Hematopoietic multipotent progenitor cell (in vitro differentiated cells): ENCODE measurements at places on chromosomes 4 and X. TPM values are rescaled to one million over a fixed set of nuclear protein-coding genes. Genes with fewer than 3 reads are reported as not detected.
A peak's percentile ranks its signal among the peaks of the same experiment; 100 is the strongest.

DNA sequence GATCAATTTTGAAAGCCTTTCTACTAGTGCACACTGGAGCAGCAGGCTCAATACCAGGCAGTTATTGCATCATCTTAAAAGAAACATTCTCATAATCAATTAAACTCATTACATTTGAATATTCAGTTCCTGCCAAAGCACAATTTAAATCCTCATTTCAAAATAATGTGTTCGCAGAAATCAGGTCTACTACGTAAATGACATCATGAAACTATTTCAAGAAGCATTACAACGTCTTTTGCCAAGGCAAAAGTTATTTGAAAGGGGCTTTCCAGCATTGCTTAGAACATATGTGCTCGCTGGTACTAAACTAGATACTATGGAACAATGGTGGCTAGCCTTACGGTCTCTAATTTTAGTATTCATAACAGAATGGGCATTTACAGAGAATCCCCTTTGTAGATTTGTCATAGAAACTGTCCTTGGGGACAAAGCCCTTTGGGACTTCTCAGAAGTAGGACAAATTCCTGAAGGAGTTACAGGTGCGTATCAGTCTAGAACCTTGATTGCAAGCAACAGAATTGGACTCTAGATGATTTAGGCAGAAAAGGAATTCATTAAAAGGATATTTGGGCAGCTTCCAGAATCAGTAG lies 27.6 kb upstream of the HUWE1 start:
- no peak for DNase-seq

Gene CT45A2
- total RNA-seq = not detected

GRCh38 chrX:18997916-18998315 lies 14.0 kb upstream of the PHKA2 start:
- DNase-seq = no peak

DNA sequence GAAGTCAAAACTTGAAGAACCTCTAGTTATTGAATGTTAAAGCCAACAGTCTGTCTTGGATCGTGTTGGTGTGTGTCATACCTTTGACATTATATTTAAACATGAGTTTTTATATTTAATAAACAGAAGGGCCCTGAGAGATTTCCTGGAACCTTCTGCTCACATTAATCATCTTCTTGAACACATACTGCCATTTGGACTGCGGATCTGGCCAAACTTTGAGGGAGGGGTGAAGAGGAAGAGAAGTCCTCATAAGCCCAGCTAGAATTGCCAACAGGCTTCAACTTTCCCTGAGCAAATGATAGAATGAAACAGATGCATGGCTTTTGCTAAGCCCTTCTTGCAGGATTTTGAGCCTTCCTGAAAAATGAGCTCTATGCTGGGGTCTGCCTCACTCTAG lies 27.4 kb downstream of the CCKAR start:
- no peak for DNase-seq

Gene CHRNA9
- total RNA-seq = 0.27 TPM

- no peak for DNase-seq
These were observed 31.6 kb downstream of the KDM6A start for GRCh38 chrX:44904542-44905115.

DNA sequence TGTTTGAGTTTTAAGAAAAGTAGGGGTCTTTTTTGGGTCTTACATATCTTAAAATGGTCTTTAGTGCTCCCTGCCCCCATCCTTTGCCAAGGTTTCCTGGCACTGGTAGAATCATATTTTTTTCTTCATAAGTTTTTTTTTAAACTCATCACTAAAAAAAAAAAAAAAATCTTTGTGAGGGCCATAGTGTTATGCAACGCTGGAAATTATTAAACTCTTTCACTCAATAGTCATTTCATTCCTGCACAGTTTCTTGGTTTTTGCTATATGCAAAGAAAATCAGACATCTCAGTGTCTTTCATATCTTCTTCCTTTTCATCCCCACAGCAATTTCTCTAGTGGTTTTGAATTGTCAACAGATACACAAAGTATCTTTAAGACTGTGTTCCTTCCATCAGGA lies 95.6 kb downstream of the TMA16 start:
- no peak for DNase-seq

- no peak for DNase-seq
These were observed 119.6 kb downstream of the AFF2 start for GRCh38 chrX:148620023-148620422.

Gene STBD1
- total RNA-seq = 1.9 TPM

DNA sequence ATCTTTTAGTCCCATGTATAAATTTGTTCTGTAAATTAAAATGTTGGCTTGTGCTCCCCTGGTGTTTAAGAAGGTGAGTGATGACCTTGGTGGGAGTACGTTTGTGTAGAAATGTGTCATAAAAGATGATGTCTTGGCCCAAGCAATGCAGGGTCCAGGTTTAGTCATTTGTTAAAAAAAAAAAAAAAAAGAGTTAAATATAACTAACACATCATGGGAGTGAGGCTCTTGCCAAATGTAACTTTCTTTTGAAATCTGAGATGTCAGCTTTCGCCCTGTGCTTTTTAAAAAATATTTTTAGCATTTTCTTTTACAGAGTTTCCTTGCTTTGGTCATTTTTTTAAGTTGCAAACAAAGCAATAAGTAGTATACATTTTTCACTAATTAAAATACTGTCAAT lies 135.6 kb downstream of the FBXO8 start:
- DNase-seq = no peak

- no peak for DNase-seq
These were observed 2.4 kb upstream of the RAB40AL start for GRCh38 chrX:102934624-102935023.

- DNase-seq = no peak
These were observed 51.4 kb upstream of the HGFAC start for GRCh38 chr4:3390288-3390811.

DNA sequence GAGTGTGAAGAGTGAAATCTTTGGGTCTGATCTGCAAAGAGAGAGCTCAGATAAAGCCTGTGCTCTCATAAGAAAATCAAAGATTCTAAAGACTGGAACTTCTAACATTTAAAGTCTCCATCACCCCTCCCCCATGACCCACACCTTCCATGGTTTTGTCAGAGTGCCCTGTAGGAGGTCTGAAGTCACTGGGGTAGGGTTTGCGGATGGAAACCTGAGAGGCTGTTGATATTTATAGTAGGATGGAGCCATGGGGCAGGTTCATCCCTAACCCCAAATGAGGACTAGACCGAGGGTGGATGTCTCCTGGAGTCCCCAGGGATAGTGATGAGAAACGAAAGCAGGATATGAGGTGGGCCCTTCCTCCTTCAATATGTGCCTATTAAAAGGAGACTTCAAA lies 28.4 kb upstream of the NLGN4X start:
- no peak for DNase-seq

DNA sequence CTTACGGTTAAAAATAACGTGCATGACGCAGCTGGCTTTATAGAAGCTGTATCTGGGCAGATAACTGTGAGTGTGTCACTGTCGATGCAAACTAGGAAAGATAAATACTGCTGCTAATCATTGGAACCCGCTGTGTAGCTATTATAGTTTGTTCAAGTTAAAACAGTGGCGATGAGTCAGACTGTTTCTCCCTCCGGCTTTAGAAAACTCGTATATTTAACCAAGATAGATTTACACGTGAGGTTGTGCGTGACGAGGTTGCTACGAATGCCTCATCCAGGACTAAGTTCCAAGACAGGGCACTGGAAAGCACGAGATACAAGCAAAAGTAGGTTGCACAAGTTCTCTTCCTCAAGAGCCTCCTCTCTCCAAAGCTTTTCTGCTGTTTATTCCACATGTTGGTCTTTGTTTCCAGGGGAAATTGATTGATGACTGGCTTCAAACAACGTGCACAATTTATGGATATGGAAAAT lies 270.7 kb downstream of the FBXW7 start:
- no peak for DNase-seq

DNA sequence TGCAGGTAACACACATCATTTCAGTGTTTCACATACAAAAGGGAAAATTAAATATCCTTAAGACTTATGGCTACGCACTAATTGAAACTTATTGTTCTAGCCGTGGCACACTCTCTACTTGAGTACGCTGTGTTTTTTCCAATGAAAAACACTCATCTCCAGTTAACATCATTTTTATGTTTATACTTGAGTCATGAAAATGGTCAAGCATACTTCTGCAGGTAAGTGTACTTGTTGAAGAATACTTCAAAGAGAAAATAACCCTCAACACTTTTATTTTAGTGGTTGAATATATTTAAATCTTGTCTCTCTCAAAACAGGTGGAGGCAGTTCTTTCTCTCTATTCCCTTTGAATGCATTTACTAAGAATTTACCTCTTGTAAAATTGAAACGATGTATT lies 538.7 kb upstream of the PCDH7 start:
- no peak for DNase-seq

Gene UCP1
- total RNA-seq = not detected

Gene MXRA5
- under 0.01 TPM for total RNA-seq

Gene TLL1
- not detected for total RNA-seq

GRCh38 chr4:575281-576141 lies 584 bp downstream of the TMEM271 start:
- peak; percentile 58 for DNase-seq

DNA sequence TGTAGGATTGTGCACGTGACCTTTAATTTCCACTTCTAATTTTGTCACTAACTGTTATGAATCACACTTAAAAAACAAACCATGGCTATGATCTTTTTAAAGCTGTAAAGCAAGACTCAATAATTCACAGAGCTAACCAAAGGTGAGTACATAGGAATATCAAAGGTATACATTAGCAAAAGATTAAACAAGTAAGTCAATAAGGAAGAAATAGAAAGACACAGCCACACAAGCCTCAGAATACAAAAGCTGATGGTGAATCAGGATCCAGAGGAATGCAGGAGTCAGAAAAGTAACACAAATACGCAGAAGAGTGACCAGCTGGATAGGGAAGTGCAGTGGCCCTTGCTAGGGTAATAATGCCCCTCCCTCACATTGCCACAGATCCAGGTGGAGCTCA lies 943.6 kb downstream of the DMD start:
- no peak for DNase-seq

- no peak for DNase-seq
These were observed 20.9 kb downstream of the LRRC66 start for GRCh38 chr4:51999250-51999649.

GRCh38 chrX:119073911-119074310 lies 1.1 kb downstream of the CT47C1 start:
- DNase-seq = no peak

GRCh38 chr4:6877067-6877466 lies 32.6 kb upstream of the TBC1D14 start:
- DNase-seq = no peak

- peak; percentile 74 for DNase-seq
These were observed 12.8 kb upstream of the ELOVL6 start for GRCh38 chr4:110211007-110211769.

DNA sequence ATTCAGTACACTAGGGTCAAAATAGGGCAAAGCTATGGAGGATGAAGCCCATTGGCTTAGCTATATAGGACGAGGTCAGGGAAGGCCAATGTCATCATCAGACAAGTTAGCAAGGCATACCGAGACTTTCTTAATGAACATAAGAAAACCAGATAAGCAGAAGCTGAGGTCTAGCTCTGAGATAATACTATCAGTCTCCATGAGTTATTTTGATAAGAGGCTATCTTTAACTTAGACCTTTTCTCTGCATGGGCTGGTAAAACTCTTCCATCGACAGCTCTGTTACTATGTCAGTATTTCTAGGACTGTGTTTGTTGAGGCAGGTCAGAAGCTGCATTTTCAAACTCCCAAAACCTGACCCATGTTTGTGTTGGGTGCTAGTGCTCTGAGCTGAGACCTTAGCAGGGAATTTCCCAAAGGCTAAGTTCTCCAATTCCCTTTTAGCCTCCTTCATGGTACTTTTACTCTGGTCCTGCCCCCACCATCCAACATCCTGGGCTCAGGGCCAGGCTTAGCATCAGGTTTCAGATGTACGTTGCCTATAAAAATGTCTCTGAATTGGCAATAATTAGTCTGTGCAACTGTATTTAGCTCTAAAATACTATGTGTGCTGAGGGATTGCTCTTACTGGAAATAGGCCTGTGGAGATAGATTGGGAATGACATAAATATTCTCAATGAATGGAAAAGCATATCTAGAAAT lies 29.3 kb upstream of the LRAT start:
- DNase-seq = no peak

- no peak for DNase-seq
These were observed 22.2 kb downstream of the ARHGAP10 start for GRCh38 chr4:147754037-147754445.

DNA sequence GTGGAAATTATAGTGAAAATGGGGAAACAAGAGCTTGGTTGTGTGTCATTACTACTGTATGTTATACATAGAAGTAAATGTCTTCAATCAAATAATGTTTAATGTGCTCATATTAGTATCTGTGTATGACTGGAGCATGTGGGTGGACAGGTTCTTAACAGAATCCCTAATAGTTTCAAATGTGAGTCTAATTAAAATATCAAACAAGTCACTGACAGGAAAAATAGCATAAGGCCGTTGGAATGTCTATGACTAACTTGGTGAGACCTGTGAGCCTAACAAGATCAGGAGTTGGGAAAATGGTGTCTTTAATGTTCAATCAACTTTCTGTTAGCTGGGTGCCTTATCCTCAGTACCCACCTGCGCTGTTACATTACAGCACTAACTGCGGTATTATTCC lies 6.2 kb upstream of the CXCL3 start:
- DNase-seq = no peak

- DNase-seq = peak; percentile 31
These were observed 1381.5 kb upstream of the ADGRL3 start for GRCh38 chr4:59818656-59819055.
